ENCODE measurements at places on chromosomes 2 and 18.
A peak's percentile ranks its signal among the peaks of the same experiment; 100 is the strongest.

GRCh38 chr18:57833441-57834101, 30.5 kb upstream of the ATP8B1 start:
- DNase-seq, result no peak

DNA sequence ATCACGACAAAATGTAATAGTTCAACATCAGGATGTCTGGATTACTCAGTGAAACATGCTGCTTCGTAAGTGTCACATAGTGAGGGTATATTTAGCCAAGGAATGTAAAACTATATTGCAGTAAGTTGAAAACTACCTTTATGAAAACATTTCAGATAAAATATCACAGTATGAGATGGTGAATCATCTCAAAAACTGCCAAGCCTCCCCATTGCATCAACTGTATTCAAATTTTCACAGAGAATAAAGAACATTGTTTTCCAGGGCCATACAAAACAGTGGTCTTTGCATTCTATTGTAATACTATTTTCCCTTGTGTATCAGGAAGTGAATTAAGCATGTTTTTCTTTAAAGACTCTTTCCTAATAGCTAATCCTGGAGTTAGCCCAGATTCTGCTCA, 47.6 kb upstream of the MSTN start:
- DNase-seq, result no peak

DNA sequence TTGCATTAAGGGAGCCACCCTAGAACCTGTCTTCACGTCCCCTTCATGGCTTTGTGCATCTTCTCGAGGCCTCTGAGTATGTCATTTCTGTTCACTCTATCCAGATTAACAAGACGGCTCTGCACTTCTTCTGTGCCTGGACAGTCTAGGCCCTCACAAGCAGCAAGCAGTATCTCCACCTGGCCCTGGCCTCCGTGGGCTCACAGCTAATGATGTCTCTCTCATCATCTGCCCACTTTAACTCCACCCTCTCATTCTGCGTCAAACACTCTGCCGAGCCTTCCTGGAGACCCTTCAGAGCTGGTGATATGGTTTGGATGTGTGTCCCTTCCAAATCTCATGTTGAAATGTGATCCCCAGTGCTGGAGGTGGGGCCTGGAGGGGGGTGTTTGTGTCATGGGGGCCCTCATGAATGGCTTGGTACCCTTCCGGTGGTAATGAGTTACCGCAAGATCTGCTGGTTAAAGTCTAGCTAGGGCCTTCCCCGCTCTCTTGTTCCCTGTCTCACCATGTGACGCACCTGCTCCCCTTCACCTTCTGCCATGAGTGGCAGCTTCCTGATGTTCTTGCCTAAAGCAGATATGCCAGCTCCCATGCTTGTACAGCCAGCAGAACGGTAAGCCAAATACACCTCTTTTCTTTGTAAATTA, 132.5 kb upstream of the ID2 start:
- no peak for DNase-seq

DNA sequence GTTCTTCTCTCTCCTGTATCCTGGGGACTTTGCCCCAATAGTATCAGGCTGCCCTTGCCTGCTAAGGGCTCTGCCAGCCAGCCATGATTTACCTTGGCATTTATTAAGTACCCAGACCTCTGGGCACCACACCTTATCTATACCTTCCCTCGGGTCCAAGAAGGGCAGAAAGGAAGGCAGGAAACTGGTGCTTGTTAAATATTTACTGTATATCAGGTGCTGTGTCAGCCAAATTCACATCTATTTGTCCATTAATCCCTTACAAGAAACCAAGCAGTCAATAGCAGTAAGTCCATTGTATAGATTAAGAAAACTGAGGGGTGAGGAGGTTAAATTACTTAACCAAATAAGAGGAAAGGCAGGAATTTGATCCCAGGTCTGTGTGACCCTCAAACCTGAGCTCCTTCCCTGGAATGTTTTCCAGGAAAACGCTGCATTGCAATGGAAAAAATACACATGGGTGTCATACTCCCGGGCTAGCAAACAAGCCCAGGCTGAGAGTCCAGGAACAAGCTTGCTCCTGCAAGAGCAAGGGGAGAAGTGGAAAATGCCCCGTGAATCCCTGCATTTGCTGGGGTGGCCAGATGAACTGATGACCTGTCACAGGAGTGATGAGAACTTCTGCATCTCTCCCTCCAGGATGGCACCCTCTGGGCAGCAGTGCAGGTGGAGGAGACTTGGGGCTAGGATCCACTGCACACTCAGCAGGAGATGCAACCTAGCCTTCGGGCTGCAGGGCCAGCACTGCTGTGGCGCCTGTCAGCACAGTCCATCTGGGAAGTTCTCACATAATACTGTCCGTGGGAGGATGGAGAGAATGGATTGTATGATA, 30.4 kb downstream of the CIB4 start:
- DNase-seq, result no peak

DNA sequence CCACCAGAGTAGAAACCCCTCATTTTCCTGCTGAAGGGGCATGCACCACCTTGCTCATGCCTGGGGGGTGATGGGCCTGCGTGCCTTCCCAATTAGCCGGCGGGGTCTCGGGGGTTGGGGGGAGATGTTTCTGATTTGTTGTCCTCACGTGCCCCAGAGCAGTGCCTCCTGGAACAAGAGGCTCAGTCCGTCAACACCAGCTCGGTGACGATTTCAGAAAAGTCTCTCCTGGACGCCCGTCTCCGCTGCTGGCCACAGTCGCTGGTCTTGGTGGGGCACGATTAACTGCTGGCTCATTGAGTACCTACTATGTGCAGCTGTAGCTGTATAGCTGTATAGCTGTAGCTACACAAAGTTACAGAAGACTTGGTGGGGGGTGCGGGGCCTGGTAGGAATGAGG, 4.4 kb downstream of the ACKR3 start:
- no peak for DNase-seq

- DNase-seq, result no peak
Measured at GRCh38 chr2:96163768-96164429, 18.7 kb upstream of the DUSP2 start.

DNA sequence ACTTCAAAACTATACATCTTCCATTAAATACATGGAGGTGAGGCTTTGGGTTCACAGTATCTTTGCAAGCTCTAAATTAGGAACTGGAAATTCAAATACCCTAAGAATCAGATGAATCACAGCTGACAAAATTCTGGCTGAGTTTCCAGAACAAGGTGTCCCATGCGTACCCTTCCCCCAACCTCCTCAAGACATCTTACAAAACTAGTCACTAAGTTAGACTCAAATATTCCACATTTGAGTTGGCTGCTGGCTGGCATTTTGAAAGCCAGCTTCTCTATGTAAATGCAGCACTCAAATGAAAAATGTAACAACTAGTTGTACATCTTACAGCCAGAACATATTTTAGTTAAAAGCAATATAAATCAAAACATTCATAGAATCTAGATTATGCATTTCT, 131.0 kb upstream of the ARL5A start:
- DNase-seq, result no peak

GRCh38 chr2:216555274-216555673, 56.6 kb downstream of the RPL37A start:
- DNase-seq, result peak; percentile 81

DNA sequence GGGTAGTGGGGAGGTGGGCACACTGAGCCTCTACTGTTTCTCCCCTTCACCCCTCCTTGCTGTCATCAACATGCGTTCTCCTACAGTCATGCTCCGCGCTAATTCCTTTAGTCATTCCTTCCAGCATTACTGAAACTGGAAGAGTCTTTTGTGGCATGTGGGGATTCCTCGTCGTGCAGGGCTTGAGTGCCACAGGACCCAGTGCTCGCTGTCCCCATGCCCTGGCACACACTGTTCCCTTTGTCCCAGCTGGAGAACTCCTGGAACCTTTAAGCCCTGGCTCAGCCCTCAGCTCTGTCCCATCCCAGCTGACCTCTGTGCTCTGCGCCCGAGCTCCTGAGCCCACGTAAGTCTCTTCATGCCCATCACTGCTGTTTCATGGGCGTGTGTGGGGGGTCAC, 42.1 kb downstream of the ODC1 start:
- DNase-seq, result no peak

GRCh38 chr18:75269696-75270095, 59.1 kb downstream of the TSHZ1 start:
- DNase-seq, result no peak

DNA sequence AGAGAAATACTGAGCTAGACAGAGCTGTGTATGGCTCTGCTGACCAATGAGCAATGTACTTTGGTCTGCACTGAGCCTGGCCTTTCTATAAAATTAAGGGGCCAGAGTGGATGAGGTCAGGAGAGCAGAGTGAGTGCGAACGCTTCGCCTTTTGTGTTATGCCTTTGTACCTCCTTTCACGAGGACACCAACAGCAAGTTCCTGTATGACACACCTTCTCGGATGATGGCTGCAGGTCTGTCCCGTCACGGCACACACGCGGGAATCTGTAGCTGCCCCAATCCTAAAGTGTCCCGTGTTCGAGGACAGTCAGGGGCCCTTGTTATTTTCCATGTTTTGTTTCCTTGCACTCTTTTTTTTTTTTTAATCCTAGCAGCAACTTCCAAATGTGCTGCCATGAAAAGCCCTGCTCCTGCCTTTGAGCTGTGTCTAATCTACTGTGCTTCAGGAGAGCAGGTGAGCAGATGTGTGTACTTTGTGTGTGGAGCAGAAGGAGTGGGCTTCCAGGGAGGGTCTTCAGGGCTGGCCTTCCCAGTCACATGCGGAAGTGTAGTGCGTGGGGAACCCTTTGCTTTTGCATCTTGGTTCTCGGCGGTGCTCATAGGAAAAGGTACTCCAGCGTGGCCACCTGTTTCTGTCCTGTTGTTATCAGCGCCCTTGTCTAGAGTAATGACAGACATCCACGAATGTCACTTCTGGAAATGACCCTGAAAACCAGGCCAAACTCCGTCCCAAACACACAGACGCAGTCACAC, 213.2 kb downstream of the NDUFA10 start:
- no peak for DNase-seq

GRCh38 chr2:113966171-113966570, 76.3 kb downstream of the ACTR3 start:
- DNase-seq, result no peak

DNA sequence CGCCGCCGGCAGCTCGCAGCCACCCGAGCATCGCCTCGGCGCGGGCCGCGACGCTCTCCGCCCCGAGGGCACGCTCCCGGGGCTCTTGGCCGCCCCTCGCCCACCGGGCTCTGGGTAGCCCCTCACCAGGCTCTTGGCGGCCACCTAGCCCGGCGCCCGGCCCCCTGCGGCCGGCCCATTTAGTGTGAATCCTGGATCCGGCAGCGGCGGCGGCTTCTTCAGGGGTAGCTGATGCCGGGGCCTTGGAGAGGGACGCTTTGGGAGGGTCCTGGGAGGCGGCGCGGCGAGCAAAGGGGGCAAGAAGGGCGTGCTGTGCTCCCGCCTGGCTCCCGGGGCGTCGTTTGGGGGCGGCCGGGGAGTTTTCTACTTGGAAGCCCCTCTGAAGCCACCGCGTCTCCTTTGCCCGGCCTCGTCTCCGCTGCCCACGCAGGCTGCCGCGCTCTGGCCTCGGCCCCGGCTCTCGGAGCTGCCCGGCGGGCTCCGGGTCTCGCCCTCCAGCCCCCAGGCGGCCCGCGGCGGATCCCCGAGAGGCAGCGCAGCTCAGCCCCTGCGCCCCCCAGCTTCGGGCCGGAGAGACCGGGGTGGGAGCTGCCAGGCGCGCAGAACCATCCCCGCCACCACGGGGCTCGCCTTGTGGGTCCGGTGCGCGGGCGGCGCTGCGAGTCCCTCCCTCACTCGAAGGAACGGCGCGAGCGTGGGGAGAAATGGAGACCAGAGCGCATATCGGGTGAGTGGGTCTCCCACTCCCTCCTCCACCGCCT, 509 bp downstream of the PIEZO2 start:
- DNase-seq, result no peak

GRCh38 chr2:120516679-120517314, 170.9 kb downstream of the INHBB start:
- DNase-seq, result no peak

GRCh38 chr2:110876167-110876999, 144.0 kb downstream of the ACOXL start:
- DNase-seq, result no peak

DNA sequence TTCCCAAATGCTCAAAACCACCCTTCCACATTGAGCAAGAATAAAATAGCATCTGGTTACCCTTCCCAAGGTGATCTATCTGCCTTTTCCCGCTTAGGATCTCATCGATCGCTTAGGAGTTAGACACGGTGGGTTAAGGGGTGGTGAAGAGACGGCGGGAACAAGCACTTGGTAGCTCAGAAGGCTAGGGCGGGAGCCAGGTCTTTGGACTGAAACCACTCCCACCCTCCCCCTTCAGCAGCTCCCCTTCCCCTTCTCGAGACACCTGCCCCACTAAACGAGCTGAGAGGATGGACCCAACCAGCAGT, 513 bp downstream of the THOC1 start:
- no peak for DNase-seq

DNA sequence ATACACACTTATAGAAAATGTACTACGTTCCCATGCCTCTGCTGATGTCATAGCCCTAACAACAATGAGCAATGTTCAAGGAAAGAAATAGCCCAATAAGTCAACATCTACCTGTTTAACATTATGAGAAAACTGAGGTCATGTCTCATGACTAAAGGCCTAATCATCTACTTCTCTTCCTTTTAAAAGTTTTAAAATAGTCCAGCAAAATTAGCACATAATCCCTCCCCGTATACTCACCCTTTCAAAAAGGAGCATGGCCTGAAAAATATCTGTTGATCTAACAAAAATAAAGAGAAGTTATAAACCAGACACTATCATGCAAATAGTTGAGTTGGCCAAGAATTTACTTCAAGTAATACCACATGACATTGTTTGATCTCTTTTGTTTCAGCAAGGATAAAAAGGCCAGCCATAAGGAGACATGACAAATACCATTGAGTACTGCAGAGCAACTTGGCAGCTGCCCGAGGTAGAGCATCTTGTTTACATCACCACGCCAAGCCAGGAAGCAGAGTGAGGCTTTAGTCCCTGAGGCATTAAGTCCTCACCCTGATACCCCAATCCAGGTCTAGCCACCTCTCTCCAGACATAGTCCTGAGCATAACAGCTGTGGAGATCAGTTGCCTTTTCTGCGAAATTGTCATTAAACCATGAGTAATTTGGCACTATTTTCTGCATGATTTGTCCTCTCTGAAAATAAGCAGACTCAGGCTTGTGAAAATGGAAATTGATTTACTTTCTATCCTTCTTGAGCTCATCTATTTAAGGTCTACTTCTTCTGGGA, 137.4 kb upstream of the ETAA1 start:
- DNase-seq, result no peak

Measured in hypothalamus (tissue), 51 donors.